Activated T-helper 9 cell treated with anti-CD3 and anti-CD28 coated beads, Interleukin-2, amount 50 U/mL, for 16 hours (primary cell): ENCODE measurements at places on chromosomes 3 and 15.

- DNase-seq = no peak
Observed at GRCh38 chr3:141346418-141346817, 21.9 kb upstream of the ZBTB38 start.

GRCh38 chr15:101100593-101101442 is 151.0 kb downstream of the CHSY1 start:
- DNase-seq = no peak

- DNase-seq = no peak
Observed at GRCh38 chr3:32958509-32958908, 7.1 kb downstream of the CCR4 start.

DNA sequence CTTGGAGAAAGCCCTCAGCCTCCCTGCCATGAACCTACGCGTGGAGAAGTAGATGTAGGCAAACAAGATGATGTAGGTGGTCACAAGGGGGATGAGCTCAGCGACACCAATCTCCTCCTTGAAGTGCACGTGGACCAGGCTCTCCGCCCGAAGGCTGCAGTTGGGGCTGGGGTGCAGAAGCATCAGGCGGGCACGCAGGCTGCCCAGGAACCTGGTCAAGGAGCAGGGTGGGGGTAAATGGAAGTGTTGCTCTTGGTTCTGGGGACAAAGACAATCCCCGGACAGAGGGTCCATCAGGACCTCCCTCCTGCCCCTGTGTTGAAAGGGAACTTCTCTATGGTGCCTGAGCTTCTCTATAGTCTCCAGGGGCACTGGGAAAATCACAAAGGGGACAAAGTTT is 45.1 kb downstream of the PTPN23 start:
- DNase-seq = no peak

DNA sequence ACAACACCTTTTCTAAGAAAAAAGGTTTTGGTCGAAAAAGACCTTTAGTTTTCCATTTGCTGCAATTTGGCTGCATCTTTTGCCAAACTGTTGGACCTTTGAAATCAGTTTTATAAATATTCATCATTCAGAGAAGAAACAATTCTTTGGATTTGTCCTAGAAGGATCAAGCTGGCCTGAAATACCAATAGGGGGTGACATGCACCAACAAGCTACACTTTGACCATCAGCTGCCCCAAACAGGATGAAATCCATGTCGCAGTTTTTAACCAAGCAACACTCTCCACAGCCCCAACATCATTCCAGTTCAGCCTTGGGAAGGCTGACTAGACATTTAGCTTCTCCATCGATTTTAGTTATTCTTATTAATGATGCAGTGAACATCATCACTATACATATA is 9.8 kb downstream of the RPL15 start:
- no peak for DNase-seq

- DNase-seq = no peak
Observed at GRCh38 chr3:8438507-8439079, 63.0 kb upstream of the LMCD1 start.

GRCh38 chr3:196214783-196215441 is 1.4 kb upstream of the SLC51A start:
- DNase-seq = no peak

DNA sequence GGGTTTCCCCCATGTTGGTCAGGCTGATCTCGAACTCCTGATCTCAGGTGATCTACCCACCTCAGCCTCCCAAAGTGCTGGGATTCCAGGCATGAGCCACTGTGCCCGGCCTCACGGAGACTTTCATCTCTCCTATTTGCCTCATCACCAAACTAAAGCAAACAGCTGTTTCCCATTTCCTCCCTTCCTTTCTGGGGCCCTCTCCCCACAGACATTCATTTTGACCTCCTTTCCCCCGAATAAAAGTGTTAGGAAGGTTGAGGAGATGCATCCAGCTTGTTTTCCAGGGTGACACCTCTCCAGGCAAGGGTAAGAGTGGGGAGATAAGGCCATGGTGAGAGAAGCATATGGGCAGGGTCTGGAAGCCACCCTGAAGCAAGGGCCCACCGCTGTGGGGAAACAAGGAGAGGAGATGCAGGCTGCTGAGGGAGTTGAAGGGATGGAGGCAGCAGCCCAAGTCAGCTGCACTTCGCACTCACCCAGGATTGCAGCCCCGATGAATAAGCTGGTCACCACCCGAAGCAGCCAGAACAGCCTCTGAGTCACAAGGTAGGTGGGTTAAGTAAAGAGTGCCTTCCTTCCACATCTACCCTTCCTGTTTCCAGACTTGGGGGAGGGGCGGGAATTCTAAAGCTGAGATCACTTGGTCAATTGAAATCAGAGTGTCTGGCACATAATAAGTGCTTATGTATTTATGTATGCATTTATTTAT is 7.7 kb downstream of the DUOXA2 start:
- no peak for DNase-seq

- DNase-seq = no peak
Observed at GRCh38 chr3:71299160-71299559, 284.4 kb downstream of the FOXP1 start.

DNA sequence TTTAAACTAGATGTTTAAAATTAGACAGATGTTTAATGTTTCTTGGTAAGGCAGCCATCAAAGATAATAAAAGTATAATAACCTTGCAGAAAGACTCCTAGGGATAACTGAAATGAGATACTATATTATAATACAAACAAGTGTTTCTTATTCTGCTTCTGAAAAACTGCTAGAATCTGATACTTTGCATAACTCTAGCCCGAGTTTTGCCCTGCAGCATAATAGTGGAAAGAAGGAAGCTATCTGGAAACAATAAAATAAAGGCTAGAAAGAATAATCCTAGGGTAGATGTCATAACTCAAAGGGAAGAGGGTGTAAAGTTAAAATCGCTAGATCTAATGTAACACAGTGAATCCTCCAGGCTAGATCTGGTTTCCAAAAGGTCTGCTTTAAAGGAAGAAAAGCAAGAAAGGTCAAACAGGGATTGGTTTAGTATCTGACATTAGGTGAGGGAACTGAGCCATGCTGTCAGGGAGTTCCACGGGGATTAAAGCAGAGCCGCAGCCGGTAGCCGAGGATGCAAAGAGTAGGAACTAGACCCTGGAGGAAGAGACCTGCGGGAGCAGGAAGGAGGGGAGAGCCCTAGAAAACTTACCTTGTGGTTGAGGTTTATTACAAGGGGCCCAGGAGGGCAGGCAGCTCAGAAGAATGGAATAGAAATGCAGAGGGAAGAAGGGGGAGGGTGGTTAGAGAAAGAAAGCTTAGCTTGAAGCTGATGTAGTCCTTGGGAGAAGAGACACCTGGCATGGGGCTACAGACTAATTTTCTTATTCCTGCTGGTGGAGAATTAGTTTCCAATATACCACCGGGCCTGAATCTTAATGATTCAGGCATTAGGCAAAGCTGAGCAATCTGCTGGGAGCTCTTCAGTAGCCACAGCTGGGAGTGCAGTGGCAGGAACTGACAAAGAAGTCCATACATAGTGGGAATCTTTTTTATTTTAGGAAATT is 46.1 kb upstream of the TUSC7 start:
- DNase-seq = no peak

GRCh38 chr3:51716805-51717204 is 9.9 kb downstream of the GRM2 start:
- no peak for DNase-seq

DNA sequence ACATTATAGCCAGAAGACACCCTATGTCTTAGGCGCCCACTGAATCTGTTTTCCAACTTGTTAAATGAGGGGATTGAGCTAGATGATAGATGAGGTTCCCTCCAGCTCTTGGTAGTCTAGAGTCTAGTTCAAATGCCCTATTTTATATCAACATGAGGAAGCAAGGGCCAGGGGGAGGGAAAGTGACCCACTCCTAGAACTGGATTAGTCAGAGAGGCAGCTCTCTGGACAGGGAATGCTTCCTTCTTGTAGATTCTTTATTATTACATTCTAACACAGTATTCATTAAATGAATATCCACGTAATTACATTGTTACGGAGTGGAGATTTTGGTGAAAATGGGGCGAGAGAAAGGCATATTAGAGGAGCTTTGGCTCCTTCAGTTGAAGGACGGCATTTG is 89.5 kb downstream of the RAD18 start:
- DNase-seq = no peak

DNA sequence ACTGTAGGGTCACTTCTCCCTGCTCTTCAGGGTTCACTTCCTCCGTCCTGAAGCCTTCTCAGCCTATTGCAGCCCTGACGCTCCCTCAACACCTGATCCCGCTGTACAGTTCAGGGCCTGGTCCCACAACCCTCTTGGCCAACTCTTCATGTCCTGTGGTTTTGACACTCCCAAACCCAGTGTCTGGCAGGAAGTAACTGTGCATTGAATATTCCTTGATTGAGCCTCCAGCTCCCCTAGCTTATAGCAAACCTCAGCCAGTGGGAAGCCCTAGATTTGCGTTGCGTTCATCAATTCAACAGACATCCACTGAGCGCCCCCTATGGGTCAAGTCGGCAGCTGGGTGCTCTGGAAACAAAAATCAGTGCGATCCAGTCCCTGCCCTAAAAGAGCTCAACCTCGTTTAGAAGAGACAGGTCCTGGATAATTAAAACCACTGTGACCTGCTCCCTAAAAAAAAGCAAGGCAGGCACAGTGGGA is 13.5 kb downstream of the UBAP1L start:
- no peak for DNase-seq

- no peak for DNase-seq
Observed at GRCh38 chr3:176992565-176992964, 204.7 kb downstream of the TBL1XR1 start.

GRCh38 chr3:58899159-58899952 is 150.5 kb downstream of the CFAP20DC start:
- DNase-seq = no peak

- no peak for DNase-seq
Observed at GRCh38 chr15:89035658-89036057, 52.6 kb upstream of the ABHD2 start.
